ENCODE measurements at places on chromosomes 6 and 20.

DNA sequence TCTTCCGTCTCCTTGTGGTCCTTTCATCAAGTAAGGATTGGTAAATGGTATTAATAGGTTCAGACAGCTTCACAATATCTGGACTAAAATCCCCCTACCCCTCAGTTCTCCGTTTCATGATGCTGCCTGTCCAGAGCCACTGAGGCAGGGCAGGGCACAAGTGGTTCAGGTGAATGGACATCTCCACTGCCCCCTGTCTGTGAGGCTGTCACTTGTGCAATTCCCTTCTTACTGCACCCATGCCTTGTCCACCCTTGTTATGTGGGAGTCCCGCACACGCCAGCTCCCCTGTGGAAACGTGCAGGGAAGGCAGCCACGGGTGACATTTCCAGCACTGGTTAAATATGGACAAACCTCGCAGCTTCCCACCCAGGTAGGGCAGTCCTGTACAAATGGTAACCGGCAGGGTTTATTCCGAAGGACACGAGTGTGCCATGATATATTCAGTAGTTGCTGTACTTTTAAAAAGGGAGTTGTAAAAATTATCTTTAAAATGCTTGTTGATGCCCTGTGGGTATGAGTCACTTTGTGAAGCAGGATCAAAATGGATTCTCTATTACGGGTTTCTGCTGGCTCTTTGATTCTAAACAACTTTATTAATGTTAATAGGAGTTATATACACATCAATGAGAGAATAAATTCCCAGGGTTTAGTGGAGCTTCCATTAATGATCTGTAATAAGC, 73.5 kb downstream of the FYN start:
- DNase-seq, result no peak

GRCh38 chr20:1803061-1803931, 91.9 kb upstream of the SIRPA start:
- no peak for DNase-seq

- no peak for DNase-seq
These were observed 2.8 kb upstream of the CDSN start for GRCh38 chr6:31122791-31123706.

GRCh38 chr20:59151820-59152219, 11.8 kb upstream of the ZNF831 start:
- DNase-seq, result no peak

DNA sequence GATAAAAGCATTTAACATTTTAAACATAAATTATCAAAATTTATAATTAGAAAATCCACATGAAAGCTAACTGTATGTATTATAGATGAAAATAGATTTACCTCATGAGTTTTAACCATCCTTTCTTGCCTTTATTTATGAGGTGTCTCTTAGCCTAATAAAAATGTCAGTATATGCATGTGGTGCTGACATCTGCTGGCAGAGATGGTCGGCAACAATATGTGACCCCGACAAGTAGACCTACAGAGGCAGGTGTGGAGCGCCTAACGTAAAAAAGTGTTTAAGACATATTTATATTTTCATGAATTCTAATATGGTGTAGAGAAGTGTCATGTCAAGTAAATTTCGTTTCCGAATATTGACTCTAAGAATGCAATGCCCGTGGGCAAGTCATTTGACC, 149.0 kb upstream of the FUT9 start:
- DNase-seq, result no peak

- no peak for DNase-seq
These were observed 5.1 kb upstream of the TOP1 start for GRCh38 chr20:41023549-41023948.
